ENCODE measurements at places on chromosomes 13 and 19. TPM values are rescaled to one million over a fixed set of nuclear protein-coding genes. Genes with fewer than 3 reads are reported as not detected.

Gene WDR88
- not detected for total RNA-seq

Gene CEACAM7
- total RNA-seq: not detected

Gene FGF21
- not detected for total RNA-seq

Gene TICAM1
- 2.6 TPM for total RNA-seq

Gene PNMA8B
- not detected for total RNA-seq

Gene SEMA6B
- total RNA-seq: 35.7 TPM

Gene KIRREL2
- total RNA-seq: not detected

Gene ZNF208
- total RNA-seq: not detected

DNA sequence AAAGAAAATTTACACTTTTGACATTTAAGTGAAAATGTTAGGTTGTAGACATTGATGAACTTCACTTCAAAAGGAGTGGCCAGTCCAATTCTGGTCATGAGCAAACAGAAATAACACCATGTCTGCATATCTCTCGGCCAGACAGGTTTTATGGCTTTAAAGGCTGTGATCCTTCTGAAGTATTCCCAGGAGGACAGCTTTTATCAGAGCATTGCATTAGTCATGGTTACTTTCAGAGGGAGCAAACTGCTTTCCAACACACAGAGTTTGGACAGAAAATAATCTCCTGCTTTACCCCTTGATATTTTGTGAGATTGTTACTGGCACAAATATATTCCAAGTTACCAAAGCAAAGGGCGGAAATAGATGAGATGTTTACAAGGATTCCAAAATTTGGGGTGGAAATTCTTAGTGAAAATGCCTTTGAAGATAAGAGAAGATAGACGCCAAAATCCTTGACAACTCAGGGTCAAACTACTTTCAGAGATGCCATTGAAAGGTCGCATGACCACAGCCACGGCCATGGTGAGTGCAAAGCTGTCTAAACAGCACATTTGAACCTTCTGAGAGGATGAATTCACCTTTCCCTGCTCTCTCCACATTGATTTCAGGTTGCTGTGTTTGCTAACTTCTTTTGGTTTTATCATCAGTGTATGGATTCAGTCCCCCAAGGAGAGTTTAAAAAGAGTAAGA is 584.5 kb upstream of the SGCG start:
- no peak for DNase-seq

DNA sequence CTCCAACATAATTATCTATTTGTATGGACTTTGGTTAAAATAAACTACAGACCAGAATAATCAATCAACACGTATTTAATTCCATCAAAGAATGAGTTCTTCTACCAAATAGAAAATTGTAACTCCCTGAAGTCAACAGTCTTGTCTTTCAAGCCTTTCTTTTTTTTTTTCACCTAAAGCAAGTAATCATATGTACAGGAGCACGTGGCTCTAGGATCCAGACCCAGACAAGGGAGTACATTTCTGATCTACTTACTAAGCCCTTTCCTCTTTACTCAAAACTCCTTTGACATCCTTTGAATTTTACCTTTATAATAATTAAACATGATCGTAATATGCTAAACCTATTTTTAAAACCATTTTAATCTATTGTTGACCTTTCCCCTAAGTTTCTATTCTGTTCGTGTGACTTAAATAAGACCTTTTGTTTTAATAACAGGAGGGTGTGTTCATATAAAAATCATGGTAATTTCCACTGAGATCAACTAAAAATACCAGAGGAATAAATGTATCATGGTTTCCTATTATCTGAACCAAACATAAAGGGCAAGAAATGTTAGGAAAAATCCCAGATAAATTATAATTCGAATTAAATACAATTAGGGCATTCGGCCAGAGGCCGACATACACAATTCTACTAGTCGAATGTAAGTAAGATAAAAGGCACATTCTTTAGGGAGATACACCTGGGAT is 1.7 kb downstream of the SLC7A1 start:
- no peak for DNase-seq

DNA sequence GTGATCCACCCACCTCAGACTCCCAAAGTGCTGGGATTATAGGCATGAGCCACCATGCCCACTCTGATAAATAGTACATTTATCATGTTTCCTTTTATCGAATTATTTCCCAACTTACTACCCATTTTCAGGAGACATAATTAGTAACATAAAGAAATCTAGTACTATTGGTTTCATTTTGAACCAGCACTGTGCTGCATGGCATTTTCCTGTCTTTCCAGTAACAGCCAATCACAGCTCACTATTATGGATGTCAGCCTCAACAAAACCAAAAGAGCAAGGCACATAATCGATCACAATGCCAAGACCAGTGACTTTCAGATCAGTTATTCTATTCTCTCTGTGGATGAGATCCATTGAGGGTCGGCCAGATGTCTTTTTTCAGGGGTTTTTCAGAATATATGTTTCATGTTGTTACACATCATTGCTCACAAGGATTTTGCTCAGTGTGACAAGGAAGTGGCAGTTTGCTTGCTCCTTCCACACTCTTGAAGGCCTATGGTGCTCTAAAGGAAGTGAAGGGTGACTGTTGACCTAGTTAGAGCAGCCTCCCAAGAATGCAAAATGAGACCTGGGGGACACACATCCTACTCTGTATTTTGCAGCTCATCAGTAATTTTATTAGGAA is 233.4 kb downstream of the KCNRG start:
- peak; percentile 33 for DNase-seq

GRCh38 chr19:19540715-19541515 is 2.9 kb downstream of the CILP2 start:
- DNase-seq: no peak

DNA sequence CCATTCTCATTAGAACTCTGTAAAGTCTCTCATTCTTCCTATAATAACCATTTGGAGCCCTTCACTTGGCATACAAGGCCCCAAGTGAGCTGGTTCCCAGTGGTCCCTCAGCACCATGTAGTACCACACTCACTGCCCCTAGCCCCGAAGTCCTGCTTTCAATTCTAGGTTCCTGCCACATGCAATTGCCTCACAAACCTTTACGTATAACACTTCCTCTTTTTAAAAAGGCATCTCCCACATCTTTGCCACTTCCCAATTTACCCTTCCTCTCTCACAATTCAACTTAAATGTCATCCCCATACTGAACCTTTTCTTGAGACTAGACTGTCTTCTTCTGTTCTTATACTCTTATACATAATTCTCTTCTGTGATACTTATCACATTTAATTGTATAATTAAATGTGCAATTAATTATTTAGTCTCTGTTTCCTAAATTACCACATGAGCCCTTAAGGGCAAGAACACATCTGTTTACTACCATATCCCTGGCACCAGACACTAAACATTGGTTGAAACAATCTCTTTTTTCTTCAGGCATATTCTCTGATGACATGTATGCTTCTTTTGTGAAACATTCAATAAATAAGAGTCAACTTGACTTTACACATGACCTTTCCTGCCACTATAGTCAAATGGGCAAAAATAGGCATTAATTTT is 304.0 kb downstream of the SPRY2 start:
- no peak for DNase-seq

DNA sequence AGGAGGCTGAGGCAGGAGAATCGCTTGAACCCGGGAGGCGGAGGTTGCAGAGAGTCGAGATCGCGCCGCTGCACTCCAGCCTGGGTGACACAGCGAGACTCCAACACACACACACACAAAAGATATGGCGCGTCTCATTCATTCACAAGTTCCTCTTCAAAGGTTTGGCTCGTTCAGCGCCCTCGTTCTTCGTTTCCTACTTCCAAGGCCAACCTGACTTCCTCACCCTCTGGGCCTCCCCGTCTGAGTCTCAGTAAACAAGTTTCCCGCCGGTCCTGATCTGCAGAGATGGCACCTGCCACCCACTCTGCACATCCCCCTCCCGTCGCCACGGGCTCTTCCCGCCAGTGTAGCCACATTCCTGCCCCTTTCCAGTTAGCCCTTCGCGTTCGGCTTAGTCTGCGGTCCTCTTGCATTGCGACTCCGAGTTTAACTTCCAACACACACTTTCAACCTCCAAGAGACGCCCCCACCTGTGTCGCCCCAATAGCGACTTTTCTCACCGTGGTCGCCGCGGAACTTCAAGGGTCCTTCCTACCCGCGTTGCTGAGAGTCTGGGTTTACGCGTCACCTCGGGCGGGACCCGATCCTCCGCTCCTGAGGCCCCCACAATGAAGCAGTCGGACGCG is 1.3 kb upstream of the BSG start:
- DNase-seq: peak; percentile 45

- no peak for DNase-seq
Measured at GRCh38 chr13:23140492-23140891, 40.3 kb upstream of the SGCG start.

- DNase-seq: no peak
Measured at GRCh38 chr13:65036999-65037398, 2193.1 kb downstream of the PCDH9 start.

GRCh38 chr13:31431722-31432137 is 232.0 kb downstream of the B3GLCT start:
- no peak for DNase-seq

GRCh38 chr13:48353590-48353989 is 50.0 kb downstream of the RB1 start:
- DNase-seq: no peak

DNA sequence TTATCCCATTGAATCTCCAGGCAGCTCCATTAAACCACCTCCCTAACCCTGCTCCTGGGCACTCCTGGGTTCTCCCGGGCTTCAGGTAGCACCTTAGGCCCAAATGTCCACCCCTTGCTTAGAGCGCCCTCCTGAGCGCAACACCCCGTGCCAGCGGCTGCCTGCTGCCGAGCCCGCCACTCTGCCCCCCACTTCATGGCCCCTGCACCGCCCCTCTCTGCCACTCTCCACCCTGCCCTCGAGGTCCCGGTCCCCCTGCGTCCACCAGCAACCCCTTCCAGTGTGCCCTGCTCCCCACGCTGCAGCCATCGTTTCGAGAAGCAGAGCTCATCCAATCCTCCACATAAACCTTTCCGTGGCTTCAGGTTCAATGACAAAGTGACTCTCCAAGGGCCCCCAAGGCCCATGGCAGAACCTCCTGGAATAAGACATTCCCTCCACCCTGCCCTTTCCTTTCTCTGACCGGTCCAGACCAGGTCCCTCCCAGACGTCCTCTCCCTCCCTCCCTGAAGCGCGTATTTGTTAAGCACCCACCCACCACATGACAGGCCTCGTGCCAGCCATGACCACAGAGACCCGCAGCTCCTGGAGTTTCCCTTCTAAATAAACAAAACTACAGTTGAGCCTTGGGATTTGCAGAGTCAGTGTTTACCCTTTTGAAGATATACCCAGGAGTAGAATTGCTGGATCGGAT is 66.6 kb downstream of the ARHGEF18 start:
- peak; percentile 58 for DNase-seq

GRCh38 chr19:10826231-10826630 is 9.8 kb downstream of the TMED1 start:
- no peak for DNase-seq

GRCh38 chr19:10230173-10230860 is 814 bp downstream of the S1PR2 start:
- DNase-seq: no peak

GRCh38 chr13:30978981-30979956 is 46.8 kb downstream of the TEX26 start:
- DNase-seq: no peak

DNA sequence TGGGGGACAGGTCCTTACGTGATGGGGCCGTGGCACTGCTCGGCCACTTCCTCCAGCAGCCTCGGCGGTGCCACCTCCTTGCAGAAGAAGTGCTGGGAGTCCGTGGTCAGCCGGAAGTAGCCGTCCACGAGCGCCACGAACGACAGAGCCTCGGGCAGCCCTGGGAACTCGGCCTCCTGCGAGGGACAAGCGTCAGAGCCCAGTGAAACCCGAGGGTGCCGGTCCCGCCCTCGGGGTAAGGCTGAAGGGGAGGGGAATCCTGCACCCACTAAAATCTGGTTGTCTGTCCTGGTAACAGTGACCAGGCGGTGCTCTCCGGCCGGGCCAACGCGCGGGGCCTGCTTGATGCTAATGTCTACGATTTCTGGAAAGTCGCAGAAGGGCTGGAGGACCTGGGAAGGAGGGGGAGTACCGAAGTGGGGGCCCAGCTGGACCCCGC is 6.4 kb downstream of the JAK3 start:
- DNase-seq: no peak

DNA sequence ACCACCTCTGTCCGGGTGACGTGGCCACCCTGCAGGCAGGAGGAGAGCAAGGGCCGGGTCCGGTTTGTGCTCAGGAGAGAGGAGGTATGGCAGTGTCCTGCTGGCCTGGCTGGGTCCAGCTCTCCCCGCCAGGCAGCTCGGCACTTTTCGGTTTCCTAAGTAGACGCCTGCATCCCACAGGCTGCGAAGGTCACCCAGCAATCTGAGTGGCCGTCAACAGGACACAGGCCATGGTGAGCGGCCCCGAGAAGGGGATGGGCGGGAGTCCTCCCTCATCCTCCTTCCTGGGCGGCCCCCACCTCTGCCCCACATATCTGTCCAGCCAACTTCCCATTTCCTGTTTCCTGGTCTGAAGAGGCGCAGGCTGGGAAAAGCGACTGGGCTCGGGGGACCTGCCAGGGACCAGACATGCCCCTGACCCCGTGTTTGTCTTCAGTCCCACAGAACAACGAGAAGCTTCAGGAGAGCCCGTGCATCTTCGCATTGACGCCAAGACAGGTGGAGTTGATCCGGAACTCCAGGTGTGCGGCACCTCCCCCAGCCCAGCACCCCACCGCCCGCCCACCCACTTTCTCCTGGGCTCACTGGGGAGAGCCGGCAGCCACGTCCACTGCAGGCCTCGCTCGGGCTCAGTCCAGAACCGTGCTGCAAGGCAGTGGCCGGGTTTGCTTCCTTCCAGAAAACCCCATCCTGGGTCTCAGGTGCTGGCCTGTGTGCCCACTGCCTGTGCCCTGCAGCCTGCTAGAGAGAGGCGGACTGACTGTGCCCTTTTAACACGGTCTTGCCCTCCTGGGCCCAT is 16.3 kb downstream of the PIAS4 start:
- DNase-seq: no peak

DNA sequence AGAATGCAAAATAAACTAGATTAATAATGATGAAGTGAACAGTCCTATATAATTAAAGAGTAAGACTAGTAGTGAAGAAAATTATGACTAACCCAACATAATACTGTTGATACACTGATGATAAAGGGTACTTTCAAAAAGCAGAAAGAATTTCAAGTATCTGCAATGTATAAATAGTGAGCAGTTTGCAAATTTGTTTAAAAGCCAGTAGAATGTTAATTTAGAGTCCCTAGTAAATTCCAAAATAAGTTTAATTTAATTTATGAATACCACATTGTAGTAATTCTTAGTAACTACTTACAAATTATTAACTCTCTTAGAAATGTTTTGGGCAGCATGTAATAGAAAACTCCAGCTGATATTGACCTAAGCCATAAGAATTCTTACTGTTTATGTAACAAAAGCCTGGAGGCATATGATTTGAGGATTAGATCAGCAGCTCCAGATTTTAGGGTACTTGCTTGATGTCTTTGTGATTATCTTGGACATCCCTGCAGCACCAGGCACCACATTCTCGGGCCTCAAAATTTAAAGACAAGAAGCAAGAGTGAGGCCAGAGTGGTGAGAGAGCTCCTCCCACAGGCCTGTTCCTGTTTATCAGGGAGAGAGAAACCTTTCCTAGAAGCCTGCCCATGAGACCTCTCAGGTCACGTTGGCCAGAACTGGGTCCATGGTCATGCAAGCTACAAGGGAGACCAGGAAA is 67.6 kb upstream of the TDRD3 start:
- DNase-seq: peak; percentile 27

Measured in Caki2 (cell line).